ENCODE measurements at places on chromosomes 4 and X.
A peak's percentile ranks its signal among the peaks of the same experiment; 100 is the strongest.

DNA sequence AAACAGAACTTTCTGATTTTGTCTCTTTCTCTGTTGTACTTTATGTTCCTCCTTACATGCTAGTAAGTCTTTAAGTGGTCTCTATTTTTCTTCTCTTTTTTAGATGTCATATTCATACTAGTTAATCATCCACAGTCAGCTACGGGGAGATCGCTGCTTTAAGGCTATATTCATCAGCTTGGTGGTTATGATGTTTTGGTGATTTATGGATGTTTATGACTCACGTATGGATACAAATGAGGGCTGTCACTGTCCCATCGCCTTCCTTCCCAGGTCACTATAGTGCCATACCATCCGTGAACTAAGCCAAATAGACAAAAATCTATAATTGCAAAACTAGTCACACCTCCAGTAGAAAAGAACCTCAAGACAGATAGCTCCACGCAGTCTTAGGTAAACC is 296.8 kb upstream of the AADAT start:
- no peak for DNase-seq

- no peak for DNase-seq
These were observed 66.1 kb upstream of the SLC39A8 start for GRCh38 chr4:102411408-102411807.

- no peak for DNase-seq
These were observed 981.3 kb downstream of the C4orf33 start for GRCh38 chr4:130077275-130077674.

GRCh38 chr4:37197899-37198298 is 46.6 kb upstream of the NWD2 start:
- DNase-seq, result no peak

DNA sequence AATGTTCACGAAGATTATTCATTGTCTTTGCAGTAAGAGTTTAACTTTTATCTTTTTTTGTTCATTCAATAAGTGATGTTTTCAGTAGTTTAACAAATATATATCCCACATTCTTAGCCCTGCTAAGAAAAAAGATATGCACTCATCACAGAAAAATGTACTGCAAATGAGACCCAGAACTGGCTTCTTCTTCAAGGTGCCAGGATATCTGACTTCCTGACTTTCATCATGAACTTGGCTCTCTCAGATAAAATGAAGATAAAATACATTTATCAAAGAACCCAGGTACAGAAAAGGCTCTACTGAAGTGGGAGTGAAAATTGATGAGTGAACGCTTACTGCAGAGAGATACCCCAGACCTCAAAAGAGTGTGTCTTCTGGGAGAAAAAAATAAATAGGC is 177.8 kb upstream of the DKK2 start:
- no peak for DNase-seq

DNA sequence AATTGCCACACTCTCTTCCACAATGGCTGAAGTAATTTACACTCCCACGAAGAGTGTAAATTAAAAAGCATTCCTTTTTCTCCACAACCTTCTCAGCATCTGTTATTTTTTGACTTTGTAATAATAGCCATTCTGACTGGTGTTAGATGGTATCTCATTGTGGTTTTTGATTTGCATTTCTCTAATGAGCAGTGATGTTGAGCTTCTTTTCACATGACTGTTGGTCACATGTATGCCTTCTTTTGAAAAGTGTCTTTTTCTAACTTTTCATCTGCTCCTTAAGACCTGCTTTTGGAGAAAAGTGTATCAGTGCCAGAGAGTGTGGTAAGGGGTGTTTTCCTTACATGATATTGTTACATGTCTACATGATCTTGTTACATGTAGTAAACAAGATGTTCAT is 25.7 kb downstream of the GUCY1A1 start:
- no peak for DNase-seq

GRCh38 chr4:114180481-114180880 is 201.0 kb upstream of the ARSJ start:
- DNase-seq, result peak; percentile 56

DNA sequence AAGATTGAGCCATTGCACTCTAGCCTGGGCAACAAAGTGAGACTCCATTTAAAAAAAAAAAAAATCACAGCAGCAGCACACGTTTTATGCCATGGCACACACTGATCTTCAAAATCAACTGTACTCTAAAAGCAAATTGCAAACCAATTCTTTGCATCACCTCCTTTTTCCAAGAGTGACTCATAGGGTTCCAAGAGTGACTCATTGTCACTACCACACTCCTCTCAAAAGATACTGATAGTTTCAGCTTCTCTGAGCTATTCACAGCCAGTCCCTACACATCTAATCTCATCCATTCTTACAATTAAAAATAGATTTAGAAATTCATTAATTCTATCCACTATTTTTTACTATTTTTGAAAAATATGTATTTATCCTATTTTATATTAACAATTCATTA is 1494.9 kb upstream of the AGA start:
- no peak for DNase-seq

GRCh38 chr4:119627267-119628255 is 1.0 kb downstream of the PDE5A start:
- peak; percentile 54 for DNase-seq

GRCh38 chrX:39514801-39515200 is 583.0 kb downstream of the BCOR start:
- no peak for DNase-seq

- DNase-seq, result no peak
These were observed 42.9 kb downstream of the APOO start for GRCh38 chrX:23864742-23865326.

GRCh38 chr4:53644607-53645006 is 53.3 kb upstream of the LNX1 start:
- DNase-seq, result no peak

- DNase-seq, result no peak
These were observed 186.2 kb downstream of the STIM2 start for GRCh38 chr4:27046851-27047250.

DNA sequence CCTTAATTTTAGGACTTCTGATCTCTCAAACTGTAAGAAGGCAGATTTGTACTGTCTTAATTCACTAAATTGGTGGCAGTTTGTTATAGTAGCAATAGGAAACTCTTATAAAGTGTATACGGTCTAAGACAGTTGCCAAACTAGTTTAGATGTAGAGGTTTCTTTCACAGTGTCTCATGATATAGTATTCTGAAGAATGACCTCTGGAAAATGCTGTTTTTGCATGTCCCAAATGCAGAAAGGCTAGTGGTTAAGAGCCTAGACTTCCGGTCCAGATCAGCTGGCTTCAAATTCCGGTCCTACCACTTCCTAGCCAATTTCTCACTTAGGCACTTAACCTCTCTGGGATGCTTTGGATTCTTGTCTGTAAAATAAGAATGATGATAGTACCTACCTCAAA is 538.5 kb downstream of the CENPC start:
- DNase-seq, result no peak

GRCh38 chr4:123133397-123134050 is 211.1 kb upstream of the NUDT6 start:
- DNase-seq, result no peak

GRCh38 chr4:184668511-184669114 is 19.1 kb downstream of the PRIMPOL start:
- peak; percentile 18 for DNase-seq

DNA sequence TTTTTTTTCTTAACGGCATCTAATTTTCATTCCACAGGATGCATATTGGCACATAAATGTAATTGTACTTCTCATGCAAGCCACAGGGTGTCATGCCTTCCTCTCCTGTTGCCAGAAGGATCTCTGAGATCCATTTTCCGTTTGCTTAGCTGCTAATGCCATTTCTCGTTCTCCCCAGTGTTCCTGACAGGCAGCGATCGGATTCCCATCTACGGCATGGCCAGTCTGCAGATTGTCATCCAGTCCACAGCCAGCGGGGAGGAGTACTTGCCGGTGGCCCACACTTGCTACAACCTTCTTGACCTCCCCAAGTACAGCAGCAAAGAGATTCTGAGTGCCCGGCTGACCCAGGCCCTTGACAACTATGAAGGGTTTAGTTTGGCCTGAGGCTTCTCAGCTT is 8.9 kb upstream of the NAP1L5 start:
- DNase-seq, result no peak

DNA sequence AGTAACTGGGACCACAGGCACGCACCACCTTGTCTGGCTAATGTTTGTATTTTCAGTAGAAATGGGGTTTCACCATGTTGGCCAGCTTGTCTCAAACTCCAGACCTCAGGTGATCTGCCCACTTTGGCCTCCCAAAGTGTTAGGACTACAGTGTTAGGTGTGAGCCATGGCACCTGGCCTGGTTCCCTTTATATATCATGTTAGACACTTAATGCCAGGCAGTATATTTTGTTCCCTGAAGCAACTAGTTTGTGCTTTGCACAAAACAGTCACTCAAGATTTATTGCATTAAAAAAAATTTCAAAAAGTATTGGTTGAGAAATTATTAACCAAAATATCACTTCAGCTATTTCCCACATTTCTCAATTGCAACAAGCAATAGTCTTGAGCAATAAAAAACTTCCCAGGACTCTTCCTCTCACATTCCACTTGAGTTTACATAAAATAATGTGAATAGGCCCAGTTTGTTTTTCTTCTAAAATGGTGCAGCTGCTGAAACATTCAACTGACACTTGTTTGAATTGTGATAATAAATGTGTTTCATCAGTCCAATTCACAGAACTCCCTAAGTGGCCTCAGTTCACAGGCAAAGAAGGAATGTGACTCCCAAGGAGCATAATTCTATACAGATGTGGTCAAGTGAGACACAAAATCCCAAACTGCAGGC is 22.7 kb downstream of the CXCL1 start:
- no peak for DNase-seq

DNA sequence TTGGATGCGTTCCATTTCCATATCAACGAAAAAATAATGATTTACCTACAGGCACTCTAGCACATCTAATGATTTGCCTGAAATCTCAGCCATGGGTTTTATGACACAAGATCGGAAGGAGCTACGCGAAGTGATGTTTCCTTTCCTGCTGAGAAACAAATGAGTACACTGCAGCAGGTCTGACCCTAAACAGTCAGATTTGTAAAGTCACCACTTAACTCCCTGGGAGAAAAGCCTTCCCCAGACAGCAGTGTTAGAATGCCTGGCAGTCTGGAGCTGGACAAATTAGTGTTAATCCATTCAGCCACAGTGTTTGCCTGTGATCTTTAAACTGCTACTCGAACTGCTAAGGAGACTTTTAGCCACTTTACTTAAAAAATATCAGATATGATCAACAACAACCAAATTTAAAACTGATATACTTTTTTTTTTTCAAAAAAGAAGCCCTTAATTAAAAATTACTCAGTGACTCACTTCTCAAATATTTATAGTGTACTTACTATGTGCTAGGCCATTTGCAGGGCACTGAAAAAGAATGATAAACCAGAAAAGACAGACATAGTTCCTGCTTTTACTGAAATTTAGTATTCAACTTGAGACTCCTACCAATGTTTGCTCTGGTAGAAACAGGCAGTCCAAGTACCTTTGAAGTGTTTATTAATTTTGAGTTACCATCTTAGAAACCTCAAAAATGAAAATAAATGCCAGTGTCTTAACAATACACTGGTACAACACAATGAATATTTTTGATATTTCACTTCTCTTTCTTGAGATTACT is 104.5 kb downstream of the SHISA3 start:
- DNase-seq, result no peak

GRCh38 chr4:13694256-13694655 is 66.7 kb upstream of the BOD1L1 start:
- DNase-seq, result no peak

DNA sequence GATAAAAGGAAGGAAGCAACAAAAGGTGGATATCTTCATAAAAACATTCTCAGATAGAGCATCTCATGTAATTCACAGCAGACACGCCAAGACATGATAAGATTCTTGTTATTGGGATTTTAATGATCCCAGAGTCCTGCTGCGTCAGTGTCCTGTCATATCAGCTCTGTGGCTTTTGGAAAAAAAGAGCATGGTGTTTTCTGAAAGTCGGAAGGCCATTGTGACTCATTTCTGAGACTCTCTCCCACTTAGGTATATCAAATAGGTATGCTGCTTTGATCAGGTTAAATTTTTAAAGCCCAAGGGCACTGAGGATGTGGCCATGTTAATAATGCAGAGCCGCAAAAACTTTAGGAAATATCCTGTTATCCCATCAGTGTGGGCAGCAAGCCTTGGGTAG is 481.0 kb downstream of the KCNIP4 start:
- DNase-seq, result no peak

GRCh38 chr4:159685340-159686092 is 582.6 kb downstream of the RAPGEF2 start:
- DNase-seq, result no peak

DNA sequence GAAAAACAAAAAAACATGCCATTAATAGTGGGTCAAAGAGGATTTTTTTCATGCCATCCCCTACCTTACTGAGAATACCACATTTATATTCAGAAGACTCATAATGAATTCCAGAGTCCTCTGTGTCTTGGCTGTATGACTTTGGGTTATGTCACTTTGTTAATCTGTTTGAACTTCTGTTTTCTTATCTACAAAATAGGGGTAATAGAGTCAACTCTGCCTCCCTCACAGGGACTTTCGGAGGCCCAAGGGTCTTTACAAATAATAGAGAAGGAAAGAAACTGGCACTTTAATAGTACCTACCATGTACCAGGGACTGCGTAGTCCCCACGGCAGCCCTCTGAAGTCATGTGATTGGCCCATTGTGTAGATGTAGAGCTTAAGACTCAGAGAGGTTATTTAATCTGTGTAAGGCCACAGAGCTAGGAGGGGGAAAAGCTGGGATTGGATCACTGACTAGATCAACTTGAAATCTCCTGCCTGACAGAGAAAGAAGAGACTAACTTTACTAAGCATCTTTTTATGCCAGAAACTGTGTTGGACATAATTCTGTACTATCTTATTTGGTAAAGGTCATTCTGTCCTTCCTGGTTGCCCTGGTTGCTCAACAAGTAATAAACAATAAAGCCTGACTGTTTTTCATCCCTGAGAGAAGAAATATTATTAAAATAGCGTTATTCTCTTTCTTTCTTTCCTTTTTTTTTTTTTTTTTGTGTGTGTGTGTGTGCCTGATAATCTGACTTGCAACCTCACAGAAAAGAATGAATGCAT is 59.6 kb downstream of the NFKB1 start:
- DNase-seq, result no peak
